ENCODE measurements at places on chromosomes 3 and 15. TPM values are rescaled to one million over a fixed set of nuclear protein-coding genes. Genes with fewer than 3 reads are reported as not detected.

GRCh38 chr3:155727836-155728235 lies 17.0 kb downstream of the PLCH1 start:
- H3K27me3 ChIP-seq, result no peaks in the 10 kb centered on the region
- no peak for DNase-seq
- H3K4me1 ChIP-seq, result no peaks in the 10 kb centered on the region

- H3K27ac ChIP-seq, result no peak overlapping the region
- no peaks in the 10 kb centered on the region for H3K4me1 ChIP-seq
- no peaks in the 10 kb centered on the region for H3K27me3 ChIP-seq
- H3K36me3 ChIP-seq, result no peaks in the 10 kb centered on the region
- no peak overlapping the region for H3K4me3 ChIP-seq
- no peak for DNase-seq
Measured at GRCh38 chr3:89467898-89468363, 360.5 kb downstream of the EPHA3 start.

GRCh38 chr3:142987080-142987700 lies 14.2 kb upstream of the U2SURP start:
- H3K27ac ChIP-seq, result no peak overlapping the region
- no peaks in the 10 kb centered on the region for H3K27me3 ChIP-seq
- no peak overlapping the region for H3K4me3 ChIP-seq
- H3K36me3 ChIP-seq, result no peaks in the 10 kb centered on the region
- DNase-seq, result no peak
- H3K4me1 ChIP-seq, result no peaks in the 10 kb centered on the region

DNA sequence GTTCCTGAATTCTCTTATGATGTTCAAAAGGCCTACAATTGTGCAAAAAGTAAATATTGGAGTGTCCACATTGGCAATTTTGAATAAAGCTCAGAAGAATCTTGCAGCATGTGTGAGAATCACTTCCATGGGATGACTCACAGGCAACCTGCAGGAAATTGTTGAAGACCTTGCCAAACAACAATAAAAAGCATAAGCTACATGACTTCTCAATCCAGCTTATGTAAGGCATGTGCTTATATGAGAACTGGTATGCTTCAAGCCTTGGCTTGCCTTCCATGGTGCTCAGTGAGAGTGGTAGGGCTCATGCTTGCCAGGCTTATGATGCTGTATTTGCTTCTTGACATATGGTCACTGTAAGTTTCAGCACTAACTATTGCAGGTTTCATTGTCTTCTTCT lies 18.4 kb upstream of the BCHE start:
- H3K4me3 ChIP-seq, result no peak overlapping the region
- no peak overlapping the region for H3K27ac ChIP-seq
- no peaks in the 10 kb centered on the region for H3K4me1 ChIP-seq
- no peaks in the 10 kb centered on the region for H3K27me3 ChIP-seq

Gene XYLB
- 49.8 TPM for total RNA-seq

- no peak overlapping the region for H3K27ac ChIP-seq
- no peaks in the 10 kb centered on the region for H3K4me1 ChIP-seq
- H3K4me3 ChIP-seq, result no peak overlapping the region
- DNase-seq, result no peak
- no peaks in the 10 kb centered on the region for H3K36me3 ChIP-seq
Measured at GRCh38 chr3:127714125-127714571, 41.4 kb downstream of the ABTB1 start.

DNA sequence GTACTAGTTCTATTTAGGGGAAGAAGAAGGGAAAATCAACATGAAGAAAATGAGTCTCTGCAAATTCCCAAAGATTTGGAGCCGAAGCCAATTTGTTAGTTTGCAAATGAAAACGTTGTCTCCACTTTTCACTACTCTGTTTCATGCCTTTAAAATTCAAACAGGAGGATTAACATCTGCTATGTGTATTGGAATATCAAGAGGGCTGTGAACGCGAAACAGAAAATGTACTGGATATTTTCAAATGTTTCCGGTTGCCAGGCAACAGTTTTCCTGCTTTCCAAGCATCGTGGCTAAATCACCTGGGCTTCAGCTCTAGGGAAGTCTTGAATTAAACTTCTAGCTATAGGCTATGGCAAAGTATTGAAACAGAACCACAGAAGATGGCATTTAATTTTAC lies 172.8 kb downstream of the KCNMB2 start:
- no peaks in the 10 kb centered on the region for H3K27me3 ChIP-seq
- DNase-seq, result no peak
- H3K4me3 ChIP-seq, result no peak overlapping the region
- no peak overlapping the region for H3K27ac ChIP-seq
- H3K4me1 ChIP-seq, result no peaks in the 10 kb centered on the region
- no peaks in the 10 kb centered on the region for H3K36me3 ChIP-seq

Gene EFHB
- total RNA-seq, result not detected

- H3K27ac ChIP-seq, result no peak overlapping the region
- H3K4me1 ChIP-seq, result no peaks in the 10 kb centered on the region
- no peaks in the 10 kb centered on the region for H3K36me3 ChIP-seq
- H3K4me3 ChIP-seq, result no peak overlapping the region
- no peaks in the 10 kb centered on the region for H3K27me3 ChIP-seq
- DNase-seq, result no peak
Measured at GRCh38 chr3:72210261-72210660, 425.3 kb upstream of the PROK2 start.

DNA sequence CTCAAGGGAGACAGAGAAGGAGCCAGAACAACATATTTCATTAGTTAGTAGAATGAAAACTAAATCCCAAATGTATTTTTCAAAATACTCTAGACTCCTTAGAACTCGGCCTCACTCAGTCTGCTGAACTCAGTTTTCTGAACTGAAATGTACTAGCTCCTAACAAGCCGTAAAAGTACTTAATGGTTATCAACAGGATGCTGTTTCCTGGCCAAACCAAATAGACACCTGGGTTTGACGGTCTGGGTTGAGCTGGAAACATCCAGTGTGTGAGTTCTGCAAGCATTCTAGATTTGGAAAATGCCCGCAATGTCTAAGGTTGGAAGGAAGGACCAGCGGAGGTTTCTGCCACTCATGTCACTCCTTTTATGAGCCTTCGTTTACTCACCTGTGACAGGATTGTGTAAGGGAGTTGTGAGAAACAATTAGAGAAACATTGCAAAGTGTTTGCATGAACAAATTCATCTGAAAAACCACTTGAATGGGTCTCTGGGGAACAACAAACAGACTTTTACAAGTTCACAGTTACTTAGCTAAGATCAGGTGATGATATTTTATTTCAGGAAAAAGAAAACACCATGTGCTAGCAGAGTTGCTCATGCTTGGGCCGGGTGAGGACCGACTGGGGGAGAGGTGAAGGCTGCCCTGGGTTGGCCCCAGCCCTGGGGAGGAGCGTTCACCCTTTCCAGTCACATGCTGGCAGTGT lies 151.0 kb downstream of the ALDH1A2 start:
- H3K36me3 ChIP-seq, result no peaks in the 10 kb centered on the region
- no peak overlapping the region for H3K27ac ChIP-seq
- peaks cover 14% of the 10 kb centered on the region for H3K4me1 ChIP-seq
- no peaks in the 10 kb centered on the region for H3K27me3 ChIP-seq

DNA sequence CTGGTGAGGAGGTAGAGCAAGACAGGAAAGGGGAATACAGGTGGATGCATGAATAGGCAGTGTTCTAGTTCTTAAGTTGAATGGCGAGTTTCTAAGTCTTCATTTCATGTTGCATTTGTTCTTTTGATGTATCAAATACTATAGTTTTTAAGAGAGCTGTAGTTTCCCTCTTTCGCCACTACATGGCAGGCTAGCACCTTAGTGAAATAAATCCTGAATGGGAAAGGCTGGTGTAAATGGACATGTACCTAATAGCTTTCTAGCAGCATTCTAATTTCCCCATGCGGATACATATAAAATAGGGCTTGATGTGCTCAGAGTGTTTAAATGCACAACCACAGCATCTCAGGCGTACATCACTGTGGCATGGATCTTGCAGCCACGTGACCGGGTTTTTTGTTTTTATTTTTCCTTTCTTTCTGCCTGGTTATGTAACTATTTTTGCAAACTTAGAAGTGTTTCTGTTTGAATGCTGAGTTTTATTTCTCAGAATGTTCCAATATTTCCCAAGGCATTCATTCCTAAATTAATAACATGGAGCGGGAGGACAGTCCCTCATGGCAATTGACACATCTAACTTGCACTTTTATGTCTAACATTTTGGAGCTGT lies 23.5 kb upstream of the CLN6 start:
- H3K4me1 ChIP-seq, result peaks cover 4% of the 10 kb centered on the region
- no peak overlapping the region for H3K4me3 ChIP-seq
- DNase-seq, result peak; percentile 69
- no peaks in the 10 kb centered on the region for H3K27me3 ChIP-seq
- no peaks in the 10 kb centered on the region for H3K36me3 ChIP-seq
- no peak overlapping the region for H3K27ac ChIP-seq

DNA sequence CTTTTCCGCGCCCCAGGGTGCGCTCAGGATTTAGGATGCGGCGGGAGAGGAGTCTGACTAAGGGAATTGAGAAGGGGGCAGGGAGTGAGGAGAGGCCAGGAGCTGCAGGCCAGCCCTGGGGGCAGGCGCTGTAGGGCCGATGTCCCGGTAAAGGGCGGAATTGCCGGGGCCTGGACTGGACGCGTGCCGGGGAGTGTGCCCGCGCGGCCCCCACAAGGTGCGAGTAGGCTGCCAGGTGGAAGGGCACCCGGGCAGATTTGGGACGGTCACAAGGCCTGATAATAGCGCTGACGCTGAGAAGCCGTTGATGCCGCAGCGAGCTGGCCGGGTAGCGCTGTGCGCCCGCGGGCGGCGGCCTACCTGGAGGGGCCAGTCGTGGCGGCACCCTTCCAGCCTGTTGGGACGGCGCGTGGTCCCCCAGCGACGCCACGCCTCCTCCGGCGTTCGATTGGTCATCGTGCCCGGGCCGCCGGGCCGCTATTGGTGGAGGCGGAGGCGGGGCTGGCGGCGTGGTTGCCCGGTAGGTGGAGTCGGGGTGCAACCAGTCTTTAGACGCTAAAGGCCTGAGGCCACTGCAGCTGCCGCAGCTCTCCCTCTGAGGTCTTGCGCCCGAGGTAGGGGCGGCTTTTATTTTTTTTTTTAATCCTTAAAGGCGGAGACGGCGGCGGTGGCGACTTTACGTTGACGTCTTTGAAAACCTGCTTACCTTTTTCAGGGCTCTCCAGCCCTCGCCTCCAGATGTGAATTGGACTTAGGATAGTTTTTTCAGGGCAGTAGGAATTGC lies 903 bp downstream of the SLC25A38 start:
- peak overlapping the region; percentile 32 for H3K4me3 ChIP-seq
- peaks cover 74% of the 10 kb centered on the region for H3K4me1 ChIP-seq
- no peaks in the 10 kb centered on the region for H3K27me3 ChIP-seq
- H3K36me3 ChIP-seq, result no peaks in the 10 kb centered on the region
- peak; percentile 98 for DNase-seq
- H3K27ac ChIP-seq, result peak overlapping the region; percentile 98

GRCh38 chr15:91408476-91409076 lies 308.5 kb downstream of the SV2B start:
- H3K27ac ChIP-seq, result peak overlapping the region; percentile 12
- H3K4me3 ChIP-seq, result no peak overlapping the region
- no peaks in the 10 kb centered on the region for H3K36me3 ChIP-seq
- H3K27me3 ChIP-seq, result no peaks in the 10 kb centered on the region
- peaks cover 7% of the 10 kb centered on the region for H3K4me1 ChIP-seq

GRCh38 chr3:116553355-116553754 lies 108.1 kb upstream of the LSAMP start:
- no peaks in the 10 kb centered on the region for H3K27me3 ChIP-seq
- no peaks in the 10 kb centered on the region for H3K36me3 ChIP-seq
- H3K4me1 ChIP-seq, result no peaks in the 10 kb centered on the region

Gene AGTR1
- 4.4 TPM for total RNA-seq

DNA sequence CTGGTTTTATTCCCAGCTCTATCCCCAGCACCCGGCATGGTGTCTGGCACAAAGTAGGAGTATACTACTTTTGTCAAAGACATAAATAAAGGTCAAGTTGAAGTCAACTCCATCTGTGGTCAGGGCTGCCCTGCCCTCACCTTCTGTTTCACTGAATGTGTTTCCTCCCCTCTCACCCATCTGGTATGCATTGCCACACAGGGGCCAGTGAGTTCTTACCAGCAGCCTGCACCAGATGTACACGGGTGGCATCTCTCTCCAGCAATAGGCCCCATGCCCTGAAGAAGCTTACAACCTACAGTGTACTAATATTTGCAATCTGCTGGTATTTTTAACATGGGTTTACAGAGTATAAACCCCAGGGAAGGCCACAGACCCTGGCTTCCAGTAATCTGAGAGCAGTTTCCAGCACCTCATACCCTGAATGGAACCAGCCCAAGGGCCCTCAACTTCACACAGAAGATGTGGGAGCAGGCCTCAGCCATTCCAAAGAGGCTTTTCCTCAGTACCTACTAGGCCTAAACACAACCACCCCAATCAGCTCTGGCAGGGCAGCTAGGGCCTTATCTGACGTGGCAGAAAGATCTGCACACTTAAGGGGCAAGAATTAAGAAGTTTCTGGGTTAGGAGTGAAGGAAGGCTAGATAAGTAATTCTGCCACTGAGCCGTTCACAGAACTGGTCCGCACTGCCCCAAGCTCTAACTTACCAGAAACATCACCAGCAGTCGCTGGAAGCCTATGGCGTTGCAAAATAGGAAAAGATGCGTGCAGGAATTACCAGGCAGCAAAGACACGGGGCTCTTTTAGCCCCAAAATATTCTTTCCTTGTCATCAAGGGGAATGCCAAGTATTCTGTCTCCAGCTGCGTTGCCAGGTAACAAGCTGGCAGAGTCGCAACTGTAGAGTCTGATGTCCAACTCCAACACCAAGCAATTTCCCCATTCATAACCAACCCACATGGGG lies 2.1 kb downstream of the IDH2 start:
- H3K27ac ChIP-seq, result peak overlapping the region; percentile 99
- peak; percentile 86 for DNase-seq
- no peak overlapping the region for H3K4me3 ChIP-seq
- no peaks in the 10 kb centered on the region for H3K36me3 ChIP-seq
- H3K27me3 ChIP-seq, result no peaks in the 10 kb centered on the region

DNA sequence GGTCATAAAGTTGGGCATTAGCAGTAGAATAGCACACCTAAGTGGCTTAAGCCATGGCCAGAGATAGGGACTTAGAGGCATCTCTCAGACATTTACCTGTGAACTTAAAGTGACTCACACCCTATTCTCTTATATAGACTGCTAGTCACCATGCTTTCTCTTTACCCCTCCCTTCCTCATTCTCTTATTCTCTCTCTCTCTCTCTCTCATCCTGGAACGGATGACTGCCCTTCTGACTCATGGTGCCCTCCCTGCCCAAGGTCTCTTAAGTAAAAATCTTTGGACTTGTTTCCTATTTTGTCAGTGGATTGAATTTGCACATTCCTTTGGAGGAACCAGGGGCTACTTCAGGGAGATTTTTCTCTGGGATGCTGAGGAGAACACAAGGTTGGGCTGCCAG lies 58.8 kb downstream of the NPAP1 start:
- no peaks in the 10 kb centered on the region for H3K36me3 ChIP-seq
- no peak for DNase-seq
- H3K4me1 ChIP-seq, result no peaks in the 10 kb centered on the region
- H3K27me3 ChIP-seq, result no peaks in the 10 kb centered on the region
- no peak overlapping the region for H3K4me3 ChIP-seq

Gene LRRC31
- total RNA-seq, result 0.78 TPM

GRCh38 chr15:38954090-38954489 lies 389.5 kb upstream of the RASGRP1 start:
- H3K27ac ChIP-seq, result no peak overlapping the region
- H3K4me3 ChIP-seq, result no peak overlapping the region
- no peaks in the 10 kb centered on the region for H3K36me3 ChIP-seq
- no peaks in the 10 kb centered on the region for H3K4me1 ChIP-seq
- DNase-seq, result no peak
- H3K27me3 ChIP-seq, result no peaks in the 10 kb centered on the region
